ENCODE measurements at places on chromosomes 16 and 17. TPM values are rescaled to one million over a fixed set of nuclear protein-coding genes. Genes with fewer than 3 reads are reported as not detected.

Gene CNGB1
- 2.3 TPM for total RNA-seq

Gene WNT3
- 47.7 TPM for total RNA-seq

Gene TUBG2
- 24.4 TPM for total RNA-seq

Gene WFIKKN2
- total RNA-seq: 1.7 TPM

Gene SLC38A8
- not detected for total RNA-seq

Gene CNTNAP1
- total RNA-seq: 17.8 TPM

Gene ADAMTS18
- 5.5 TPM for total RNA-seq

Gene SLFN11
- total RNA-seq: 30.7 TPM

Gene KCNJ2
- total RNA-seq: 7.5 TPM
